ENCODE measurements at places on chromosomes 16 and 17.

DNA sequence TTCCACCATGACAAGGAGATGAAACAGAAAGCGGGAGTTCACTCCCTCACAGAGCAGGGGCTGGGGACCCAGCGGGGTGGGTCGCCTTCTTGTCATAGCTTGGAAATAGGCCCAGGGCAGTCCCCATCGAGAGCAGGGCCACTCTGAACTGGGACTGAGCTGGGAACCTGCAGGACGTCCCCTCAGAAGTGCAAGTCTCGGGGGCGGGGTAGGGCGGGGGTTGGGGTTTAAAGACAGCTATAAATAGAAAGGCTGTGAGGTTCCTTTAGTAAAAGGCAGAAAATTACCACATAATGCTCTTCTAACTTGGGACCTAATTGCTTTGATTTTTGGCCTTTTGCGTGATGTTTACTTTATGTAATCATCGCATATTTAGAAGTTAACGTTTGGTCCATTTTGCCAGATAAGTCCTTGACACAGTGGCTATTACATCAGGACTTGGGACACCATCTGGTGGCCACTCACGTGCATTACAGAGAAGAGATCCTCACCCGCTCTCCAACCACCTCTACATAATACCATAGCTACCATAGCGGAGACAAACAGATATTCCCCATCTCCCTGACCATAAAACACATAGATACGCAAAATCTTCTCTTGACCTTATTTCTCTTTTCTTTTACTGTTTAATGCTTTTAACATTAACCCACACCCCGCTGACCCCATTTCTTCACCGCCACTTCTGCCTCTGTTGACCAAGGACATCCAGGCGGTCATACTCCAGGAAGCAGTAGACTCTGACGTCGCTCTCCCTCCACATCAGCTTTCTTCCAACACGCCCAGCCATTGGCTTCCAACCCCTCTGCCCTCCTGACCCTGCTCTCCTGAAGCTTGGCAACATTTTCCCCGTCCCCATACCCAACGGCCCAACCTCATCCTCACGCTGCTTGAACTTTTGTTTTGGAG is 27.5 kb upstream of the PIK3R6 start:
- DNase-seq, result peak; percentile 74

DNA sequence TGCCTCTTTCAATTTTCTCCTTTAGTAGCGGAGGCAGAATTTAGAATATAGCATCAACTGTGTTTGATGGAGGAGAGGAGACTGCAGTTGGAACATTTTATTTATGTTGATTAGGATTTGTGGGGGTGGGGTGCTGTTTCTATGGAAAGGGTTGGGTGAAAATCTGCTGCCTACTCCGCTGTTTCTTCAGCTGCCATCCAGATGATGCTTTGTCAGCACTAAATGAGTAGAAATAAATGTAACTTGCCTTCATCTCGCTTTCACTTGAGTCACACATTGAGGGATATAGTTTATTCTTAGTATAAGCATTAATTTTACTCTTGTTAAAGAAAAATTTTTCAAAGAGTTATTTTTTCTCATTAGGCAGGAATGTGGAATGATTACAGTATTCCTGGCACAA is 42.1 kb downstream of the ABHD15 start:
- DNase-seq, result no peak

DNA sequence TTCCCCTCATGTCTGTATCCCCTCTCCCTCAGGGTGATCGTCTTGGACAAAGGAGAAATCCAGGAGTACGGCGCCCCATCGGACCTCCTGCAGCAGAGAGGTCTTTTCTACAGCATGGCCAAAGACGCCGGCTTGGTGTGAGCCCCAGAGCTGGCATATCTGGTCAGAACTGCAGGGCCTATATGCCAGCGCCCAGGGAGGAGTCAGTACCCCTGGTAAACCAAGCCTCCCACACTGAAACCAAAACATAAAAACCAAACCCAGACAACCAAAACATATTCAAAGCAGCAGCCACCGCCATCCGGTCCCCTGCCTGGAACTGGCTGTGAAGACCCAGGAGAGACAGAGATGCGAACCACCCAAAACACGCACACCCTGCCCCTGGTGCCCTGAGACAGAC is 82.2 kb downstream of the ABCC6 start:
- DNase-seq, result no peak

DNA sequence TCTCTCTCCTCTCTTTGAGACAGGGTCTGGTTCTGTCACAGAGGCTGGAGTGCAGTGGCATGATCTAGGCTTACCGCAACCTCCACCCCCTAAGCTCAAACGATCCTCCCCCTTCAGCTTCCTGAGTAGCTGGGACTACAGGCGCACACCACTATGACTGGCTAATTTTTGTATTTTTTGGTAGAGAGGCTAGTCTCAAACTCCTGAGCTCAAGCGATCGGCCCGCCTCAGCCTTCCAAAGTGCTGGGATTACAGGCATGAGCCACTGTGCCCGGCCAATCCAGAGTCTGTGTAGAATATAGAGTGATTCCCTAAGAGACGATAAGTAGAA is 65.8 kb upstream of the RPH3AL start:
- no peak for DNase-seq

DNA sequence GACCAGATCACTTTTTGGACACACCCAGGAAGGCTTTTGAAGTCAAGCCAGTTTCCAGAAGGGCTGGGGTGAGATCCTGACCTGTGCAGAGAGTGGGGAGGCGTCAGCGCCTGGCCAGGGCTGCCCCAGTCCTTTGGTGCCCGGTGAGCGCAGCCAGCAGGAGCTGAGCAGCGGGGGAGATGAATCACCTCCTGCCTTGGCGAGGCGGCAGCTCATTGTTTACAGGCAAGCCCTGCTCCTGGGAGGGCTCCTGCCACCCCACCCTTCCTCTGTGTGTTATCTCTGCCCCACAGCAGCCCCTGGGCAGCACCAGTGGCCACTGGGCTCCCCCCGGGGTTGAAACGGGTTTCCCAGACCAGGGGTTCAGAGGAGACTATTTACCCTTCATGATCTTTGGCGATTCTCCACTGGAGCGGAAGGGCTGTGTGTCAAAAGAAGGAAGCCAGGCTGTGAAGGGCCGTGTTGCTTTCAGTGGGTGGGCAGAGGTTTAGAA is 14.1 kb upstream of the ITGB4 start:
- DNase-seq, result peak; percentile 48
